ENCODE measurements at places on chromosomes 16 and 17. TPM values are rescaled to one million over a fixed set of nuclear protein-coding genes. Genes with fewer than 3 reads are reported as not detected.

Gene PKD1
- 58.4 TPM for total RNA-seq

Gene XYLT1
- 0.79 TPM for total RNA-seq

Gene VASN
- total RNA-seq = 19.7 TPM

Gene TAT
- total RNA-seq = 484 TPM

Gene RNF166
- total RNA-seq = 9.1 TPM

Gene SPATA32
- total RNA-seq = not detected

Gene SLC2A4
- total RNA-seq = 1.2 TPM

Gene NOD2
- total RNA-seq = 1.3 TPM

Gene TP53
- 12.3 TPM for total RNA-seq

Gene TBX6
- total RNA-seq = 0.09 TPM

Gene CCDC102A
- 2.6 TPM for total RNA-seq

Gene ASPA
- total RNA-seq = 0.89 TPM

Gene SP2
- 3.5 TPM for total RNA-seq

Gene LDAF1
- 1.8 TPM for total RNA-seq

DNA sequence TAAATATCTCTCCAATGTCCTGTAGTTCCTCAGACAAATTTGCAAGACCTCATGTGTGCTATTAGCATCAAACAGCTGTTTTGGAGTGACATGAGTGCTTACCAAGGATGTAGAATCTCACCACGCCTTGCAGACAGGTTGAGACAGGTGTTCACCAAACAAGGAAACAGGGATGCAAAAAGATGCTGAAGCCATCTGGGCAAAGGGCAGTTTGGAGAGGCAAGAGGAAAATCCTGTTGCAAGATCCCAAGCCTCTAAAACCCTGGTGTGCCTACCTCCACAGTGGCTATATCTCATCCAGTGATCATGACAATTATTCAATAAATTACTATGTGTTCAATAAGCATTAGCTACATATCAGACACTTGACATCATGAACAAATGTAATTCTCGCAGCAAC is 373.7 kb downstream of the SOX9 start:
- DNase-seq = no peak

GRCh38 chr17:40535924-40536294 is 29.4 kb downstream of the CCR7 start:
- DNase-seq = no peak

- DNase-seq = no peak
These were observed 39.5 kb downstream of the GPT2 start for GRCh38 chr16:46923513-46924295.

DNA sequence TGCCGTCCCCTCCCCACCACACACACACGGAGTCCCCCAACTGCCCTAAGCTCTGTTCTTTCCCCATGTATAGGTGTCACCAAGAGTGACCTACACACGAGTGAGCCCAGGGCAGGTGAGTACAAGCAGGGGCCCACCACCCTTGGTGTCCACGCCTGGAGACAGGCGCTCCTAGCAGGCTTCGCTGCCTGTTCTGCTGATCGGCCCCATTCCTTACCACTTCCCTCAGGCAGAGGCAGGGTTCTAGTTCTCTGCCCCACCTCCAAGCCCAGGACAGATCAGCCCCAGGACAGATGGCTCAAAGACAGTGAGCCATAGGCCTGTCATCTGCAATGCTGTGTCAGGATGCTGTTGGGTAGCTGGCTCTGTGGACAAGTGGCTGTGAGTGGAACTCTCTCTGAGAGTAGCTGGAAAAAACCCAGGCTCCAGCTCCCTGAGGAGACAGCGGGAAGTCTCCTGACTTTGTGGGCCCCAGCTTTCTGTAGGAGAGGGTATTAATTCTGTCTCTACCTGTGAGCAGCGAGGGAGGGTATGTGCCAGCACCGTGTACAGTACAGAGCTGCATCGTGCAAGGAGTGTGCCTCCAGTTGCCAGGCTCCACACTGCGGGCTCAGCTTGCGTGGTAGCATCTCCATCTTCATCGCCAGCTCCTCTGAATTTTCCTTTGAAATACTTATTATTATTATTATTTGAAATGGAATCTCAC is 897 bp downstream of the TP53I13 start:
- DNase-seq = peak; percentile 37

DNA sequence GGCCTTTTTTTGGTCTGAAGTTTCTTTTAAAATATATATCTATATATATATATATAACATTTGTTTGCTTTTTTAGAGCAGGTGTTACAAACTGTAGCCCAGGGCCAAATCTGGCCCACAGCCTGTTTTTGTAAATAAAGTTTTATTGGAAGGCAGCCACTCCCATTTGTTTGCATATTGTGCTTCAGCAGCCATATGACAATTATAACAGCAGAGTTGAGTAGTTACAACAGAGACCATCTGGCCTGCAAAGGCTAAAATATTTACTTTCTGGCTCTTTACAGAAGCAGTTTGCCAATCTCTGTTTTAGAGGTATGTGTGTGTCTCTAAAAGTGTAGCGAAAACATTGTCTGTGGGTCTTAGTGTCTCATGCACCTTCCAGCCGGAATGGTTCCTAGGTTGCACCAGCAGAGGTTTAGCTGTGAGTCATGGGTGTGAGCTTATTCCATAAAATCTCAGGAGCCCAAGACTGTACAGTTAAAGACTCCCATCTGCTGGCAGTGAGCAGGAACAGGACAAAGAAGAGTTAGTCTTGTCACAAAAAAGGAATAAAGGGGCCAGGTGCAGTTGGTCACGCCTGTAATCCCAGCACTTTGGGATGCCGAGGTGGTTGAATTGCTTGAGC is 23.8 kb downstream of the LCMT1 start:
- no peak for DNase-seq

- DNase-seq = no peak
These were observed 33.8 kb upstream of the CCL22 start for GRCh38 chr16:57324749-57325148.

- no peak for DNase-seq
These were observed 11.9 kb upstream of the TBX2 start for GRCh38 chr17:61387511-61388305.

GRCh38 chr16:50121278-50121677 is 31.8 kb upstream of the TENT4B start:
- DNase-seq = no peak

DNA sequence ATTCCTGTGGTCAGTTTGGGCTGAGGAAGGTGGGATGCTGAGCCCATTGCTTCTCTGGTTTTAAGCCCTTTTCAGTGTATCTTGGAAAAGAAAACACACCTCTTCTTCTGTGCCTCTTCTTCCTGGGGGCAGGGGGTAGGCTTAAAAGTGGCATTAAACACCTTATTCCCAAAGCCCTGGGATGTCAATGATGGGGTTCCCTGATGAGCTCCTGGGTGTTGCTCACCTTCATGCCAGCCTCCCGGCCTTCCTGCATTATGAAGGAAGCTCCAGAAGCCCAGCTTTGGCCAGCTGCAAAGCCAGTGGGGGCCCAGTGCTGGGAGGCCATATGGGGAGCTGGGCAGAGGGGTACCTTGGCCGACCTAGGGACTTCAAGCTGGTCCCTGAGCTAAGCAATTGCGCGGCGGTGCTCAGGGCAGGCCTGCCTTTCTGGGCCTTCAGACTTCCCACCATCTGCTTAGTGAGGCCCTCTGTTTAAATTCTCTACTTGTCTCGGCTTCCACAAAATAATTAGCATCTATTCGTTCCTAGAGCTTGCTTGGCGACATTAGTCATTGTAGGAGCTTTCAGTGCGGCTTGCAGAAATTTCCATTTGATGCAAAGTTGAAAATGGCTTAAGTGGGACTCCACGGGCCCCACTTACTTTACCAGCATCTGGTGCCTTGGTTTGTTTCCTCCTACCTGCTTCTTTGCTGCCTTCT is 121.7 kb upstream of the NLRP1 start:
- DNase-seq = no peak

- DNase-seq = no peak
These were observed 8.3 kb downstream of the CUEDC1 start for GRCh38 chr17:57946798-57947358.

DNA sequence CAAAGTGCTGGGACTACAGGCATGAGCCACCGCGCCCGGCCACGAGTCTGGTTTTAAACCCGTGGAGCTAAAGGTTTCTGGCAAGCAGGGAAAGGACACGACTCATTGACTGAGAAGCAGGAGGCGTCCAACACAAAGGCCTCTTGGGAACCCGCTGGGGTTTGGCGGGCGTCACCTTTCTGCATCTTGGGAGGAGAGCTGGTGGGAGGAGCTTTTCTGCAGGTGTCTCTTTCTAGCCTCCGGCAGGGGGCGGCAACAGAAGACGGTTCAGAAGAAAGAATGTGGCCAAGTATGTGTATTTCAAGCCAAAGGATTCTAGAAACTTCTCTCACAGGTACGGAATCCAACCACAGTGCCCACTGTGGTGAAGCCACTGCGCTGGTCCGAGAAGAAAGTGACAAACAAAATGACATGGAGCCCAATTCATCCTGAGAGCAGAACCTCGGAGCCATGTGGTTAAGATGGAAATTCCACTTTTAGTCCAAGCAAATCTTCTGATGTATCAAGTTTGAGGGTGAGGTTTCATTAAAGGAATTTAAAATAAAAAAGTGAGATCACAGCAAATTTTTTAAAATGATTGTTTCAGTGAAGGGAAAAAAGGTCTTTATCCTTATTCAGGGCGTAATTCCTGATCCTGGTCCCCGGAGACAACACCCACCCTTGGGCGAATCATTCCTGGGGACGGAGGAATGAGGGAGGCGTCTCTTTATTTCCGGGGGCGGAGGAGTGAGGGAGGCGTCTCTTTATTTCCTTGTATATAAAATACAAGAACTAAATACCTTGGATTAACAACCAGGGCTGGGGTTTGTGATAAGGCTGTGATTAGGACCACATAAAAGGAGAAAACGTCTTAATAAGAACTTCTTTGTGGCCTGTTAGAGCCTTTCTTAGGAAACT is 97.6 kb downstream of the MRM3 start:
- DNase-seq = peak; percentile 49

DNA sequence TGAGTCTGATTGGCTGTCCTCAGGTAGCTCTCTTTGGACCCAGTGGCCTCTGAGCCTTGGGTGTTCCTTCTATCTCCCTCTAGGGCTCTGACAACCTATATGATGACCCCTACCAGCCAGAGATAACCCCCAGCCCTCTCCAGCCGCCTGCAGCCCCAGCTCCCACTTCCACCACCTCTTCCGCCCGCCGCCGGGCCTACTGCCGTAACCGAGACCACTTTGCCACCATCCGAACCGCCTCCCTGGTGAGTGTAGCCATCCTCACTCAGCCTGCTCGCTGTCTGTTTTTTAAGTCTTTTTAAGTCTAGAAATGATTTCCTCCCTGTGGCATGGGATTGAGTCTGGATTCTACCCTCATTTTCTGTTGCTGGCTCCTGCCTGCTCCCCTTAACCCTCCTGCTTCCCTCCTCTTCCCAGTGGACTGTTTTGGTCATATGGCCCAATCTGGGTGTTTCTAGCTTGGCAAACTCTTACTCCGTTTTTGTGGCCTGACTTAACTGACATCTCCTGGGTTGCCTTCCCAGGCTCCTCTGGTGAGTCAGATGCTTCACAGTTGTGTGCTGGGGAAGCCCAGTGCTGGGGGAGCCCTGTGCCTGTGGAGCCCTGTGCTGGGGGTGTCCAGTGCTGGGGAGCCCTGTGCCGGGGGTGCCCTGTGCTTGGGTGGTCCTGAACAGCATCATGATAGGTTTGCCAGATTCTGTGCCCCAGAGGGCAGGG is 9.9 kb downstream of the TAOK2 start:
- no peak for DNase-seq

DNA sequence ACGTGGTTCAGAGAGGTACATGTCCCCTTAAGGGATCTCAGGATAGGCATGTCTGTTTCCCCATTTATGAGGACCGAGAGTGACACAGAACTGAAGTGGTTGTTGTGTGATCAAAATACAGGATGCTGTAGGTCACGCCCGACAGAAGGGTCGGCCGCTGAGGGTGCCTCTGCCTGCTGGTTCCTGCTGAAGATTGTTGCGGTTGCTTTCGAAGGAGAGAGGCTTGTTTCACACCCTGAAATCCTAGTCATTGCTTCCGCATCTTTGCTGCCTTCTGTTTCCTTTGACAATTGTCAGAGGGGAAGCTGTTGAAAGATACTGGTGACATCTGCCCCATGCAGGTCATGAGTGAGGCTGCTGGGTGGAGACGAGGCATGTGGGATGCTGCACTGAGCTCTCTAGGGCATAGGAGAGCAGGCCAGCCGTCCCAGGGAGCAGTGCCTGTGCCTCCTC is 3.8 kb upstream of the NAT9 start:
- DNase-seq = no peak

DNA sequence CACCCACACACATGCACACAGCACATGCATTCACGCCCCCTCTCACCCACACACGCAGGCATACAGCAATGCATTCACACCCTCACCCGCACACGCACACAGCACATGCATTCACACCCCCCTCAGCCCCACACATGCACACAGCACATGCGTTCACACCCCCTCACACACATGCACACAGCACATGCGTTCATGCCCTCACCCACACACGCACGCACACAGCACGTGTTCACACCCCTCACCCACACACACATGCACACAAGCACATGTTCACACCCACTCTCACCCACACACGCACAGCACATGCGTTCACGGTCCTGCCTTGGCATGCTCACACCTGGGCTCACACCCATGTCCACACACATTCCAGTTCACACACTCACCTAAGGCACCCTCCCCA is 64.2 kb downstream of the ENGASE start:
- no peak for DNase-seq

DNA sequence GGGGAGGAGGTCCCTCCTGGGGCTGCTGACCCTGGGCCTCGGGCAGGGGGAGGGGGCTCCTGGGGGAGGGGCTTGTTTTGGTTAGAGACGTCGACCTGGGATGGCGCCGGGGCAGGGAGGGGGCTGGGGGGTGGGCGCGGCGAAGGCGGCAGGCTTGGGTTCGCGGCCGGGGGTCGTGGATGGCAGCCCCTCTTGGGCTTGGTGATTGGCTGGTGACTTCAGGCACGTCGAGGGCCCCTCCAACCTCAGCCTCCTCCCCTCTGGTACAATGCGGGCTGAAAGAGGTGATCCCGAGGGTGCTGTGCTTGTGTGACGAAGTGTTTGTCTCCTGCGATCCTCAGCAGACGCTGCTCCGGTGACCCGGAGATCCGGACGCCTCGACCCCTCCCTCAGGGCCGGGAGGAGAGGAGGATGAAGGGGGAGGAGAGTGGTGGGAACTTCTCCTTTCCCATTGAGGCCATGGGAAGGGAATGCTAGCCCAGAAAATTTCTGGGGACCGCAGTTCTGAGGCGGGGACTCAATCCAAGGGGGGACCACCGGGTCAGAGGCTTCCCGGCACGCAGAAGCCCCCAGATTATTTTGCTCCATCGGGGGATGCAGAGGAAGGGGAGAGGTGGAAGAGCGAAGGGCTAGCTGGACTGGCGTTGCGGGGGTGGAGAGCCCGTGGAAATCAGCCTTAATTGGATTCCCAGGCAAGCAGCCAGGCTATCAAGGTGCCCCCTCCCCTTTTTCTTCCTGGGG is 43.9 kb downstream of the RAI1 start:
- no peak for DNase-seq

- peak; percentile 44 for DNase-seq
These were observed 338.5 kb downstream of the PMP22 start for GRCh38 chr17:14926526-14927122.

All from liver (tissue), 10 donors.